ENCODE measurements at places on chromosomes 4 and X.
A peak's percentile ranks its signal among the peaks of the same experiment; 100 is the strongest.

- DNase-seq = no peak
Measured at GRCh38 chrX:51931566-51932150, 38.2 kb downstream of the MAGED1 start.

GRCh38 chrX:12974305-12974795, 560 bp upstream of the TMSB4X start:
- DNase-seq = no peak

DNA sequence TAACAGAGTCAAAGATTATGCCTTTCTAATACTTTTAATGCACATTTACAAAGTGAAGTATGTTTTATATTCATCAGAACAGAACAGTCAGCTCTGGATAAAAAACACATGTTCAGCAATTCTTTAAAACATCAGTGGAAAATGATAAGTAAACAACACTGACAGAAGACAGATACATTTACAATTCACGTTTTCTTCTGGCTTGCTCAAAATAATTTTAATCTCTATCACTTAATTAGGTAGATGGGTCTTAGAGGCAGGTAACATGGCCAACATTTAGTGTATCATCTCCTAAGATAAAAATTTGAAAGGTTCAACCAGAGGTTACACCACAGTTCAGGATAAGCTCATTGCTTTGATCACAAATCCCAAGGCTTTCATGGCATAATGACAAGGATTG, 156.8 kb upstream of the MAB21L2 start:
- DNase-seq = no peak

- no peak for DNase-seq
Measured at GRCh38 chr4:173420324-173420752, 21.4 kb upstream of the SCRG1 start.

GRCh38 chrX:19814240-19814639, 73.2 kb downstream of the SH3KBP1 start:
- no peak for DNase-seq

DNA sequence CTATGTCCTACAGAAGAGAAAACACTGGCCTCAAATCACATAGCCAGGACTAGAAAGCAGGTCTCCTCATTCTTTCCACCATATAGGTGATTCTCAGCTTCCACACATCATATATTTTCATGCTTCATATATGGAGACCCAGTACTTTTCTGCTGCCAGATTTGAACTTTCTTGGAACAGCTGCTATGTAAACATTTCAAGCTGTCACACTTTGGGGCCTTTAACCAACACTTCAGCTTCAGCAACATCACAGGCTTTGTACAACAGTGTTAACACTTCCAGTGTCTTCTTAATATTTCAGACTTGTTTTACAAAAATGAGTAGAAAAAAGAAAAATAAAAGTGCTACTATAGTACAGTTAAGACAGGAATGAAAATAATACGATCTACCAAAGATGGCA, 12.6 kb downstream of the SH3RF1 start:
- no peak for DNase-seq

DNA sequence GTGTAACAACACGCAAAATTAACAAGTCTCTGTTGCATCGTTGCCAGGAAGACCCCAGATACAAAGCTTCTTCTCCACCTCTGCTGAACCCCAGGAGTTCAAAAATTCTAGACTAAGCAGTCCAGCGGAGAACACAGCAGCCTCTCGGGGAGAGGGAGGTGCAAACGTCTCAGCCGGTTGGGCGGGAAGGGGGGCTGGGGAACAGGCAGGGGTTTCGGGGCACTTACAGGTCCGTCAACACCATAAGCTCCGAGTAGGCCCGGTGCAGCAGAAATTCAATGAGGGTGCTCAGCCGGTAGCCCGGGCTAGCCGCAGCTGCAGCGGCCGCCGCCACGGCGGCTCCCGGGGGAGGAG, 394 bp downstream of the MED14 start:
- peak; percentile 38 for DNase-seq
